ENCODE measurements at places on chromosomes 7 and 10. TPM values are rescaled to one million over a fixed set of nuclear protein-coding genes. Genes with fewer than 3 reads are reported as not detected.
A peak's percentile ranks its signal among the peaks of the same experiment; 100 is the strongest.

GRCh38 chr10:123972481-123973401 lies 81.1 kb upstream of the CPXM2 start:
- DNase-seq = no peak
- H3K27ac ChIP-seq = no peak overlapping the region
- H3K4me1 ChIP-seq = no peaks in the 10 kb centered on the region

GRCh38 chr10:14382022-14382421 lies 51.3 kb upstream of the FRMD4A start:
- peaks cover 20% of the 10 kb centered on the region for H3K4me1 ChIP-seq
- H3K4me3 ChIP-seq = no peak overlapping the region
- H3K27me3 ChIP-seq = peaks cover 31% of the 10 kb centered on the region
- H3K36me3 ChIP-seq = no peaks in the 10 kb centered on the region
- H3K27ac ChIP-seq = no peak overlapping the region
- DNase-seq = peak; percentile 76

- no peak for DNase-seq
- no peaks in the 10 kb centered on the region for H3K4me1 ChIP-seq
- H3K36me3 ChIP-seq = no peaks in the 10 kb centered on the region
- H3K27ac ChIP-seq = no peak overlapping the region
- no peak overlapping the region for H3K4me3 ChIP-seq
Observed at GRCh38 chr7:15084368-15084767, 181.8 kb upstream of the DGKB start.

DNA sequence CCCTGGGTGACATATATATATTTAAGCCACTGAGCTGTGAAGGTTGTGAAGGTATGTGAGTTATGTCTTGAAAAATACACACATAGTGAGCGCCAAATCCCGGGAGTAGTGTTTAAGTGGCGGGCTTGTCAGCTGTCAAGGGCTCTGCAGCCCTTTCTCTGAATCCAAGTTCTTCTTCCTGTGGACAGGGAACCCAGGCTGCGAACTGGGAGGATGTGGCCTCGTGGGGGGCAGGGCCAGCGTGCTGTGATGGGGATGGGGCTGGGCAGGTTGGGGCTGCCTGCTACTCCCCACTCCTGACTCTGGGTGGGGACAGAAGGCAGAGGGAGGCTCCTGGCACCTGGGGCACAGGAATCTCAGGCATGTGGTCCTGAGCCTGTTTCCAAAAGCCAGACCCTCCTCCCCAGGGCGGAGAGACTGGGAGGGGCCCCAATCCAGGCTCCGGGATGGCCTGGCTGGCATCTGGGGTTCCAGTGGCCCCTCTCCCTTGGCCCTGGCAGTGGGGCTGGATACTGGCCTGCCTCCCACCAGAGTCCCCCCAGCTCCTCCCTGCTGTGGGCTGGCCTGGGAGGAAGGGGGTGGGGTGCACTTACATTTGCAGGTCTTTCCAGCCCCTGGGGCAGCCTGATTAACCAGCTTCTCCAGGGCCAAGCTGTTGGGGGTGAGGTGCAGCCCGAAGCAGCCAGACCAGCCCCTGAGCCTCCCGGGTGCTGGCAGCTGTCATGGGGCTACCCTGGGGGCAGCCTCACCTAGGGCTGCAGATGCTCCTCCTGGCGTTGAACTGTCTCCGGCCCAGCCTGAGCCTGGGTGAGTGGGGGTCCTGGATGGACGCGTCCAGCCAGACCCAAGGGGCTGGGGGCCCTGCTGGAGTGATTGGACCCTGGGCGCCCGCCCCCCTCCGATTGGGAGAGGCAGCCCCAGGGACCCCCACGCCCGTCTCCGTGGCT lies at the start of gene UPK3B:
Gene UPK3B (plus strand): TSS at position 622 of the 947 bp plus-strand sequence. CDS start 101 bp downstream, at position 723.
- DNase-seq = peak; percentile 66
- H3K36me3 ChIP-seq = peaks cover 2% of the 10 kb centered on the region
- no peak within 1 kb of the TSS for H3K4me3 ChIP-seq
- peaks cover 2% of the 10 kb centered on the region for H3K4me1 ChIP-seq
- H3K27ac ChIP-seq = no peak within 1 kb of the TSS
- no peaks in the 10 kb centered on the region for H3K27me3 ChIP-seq

DNA sequence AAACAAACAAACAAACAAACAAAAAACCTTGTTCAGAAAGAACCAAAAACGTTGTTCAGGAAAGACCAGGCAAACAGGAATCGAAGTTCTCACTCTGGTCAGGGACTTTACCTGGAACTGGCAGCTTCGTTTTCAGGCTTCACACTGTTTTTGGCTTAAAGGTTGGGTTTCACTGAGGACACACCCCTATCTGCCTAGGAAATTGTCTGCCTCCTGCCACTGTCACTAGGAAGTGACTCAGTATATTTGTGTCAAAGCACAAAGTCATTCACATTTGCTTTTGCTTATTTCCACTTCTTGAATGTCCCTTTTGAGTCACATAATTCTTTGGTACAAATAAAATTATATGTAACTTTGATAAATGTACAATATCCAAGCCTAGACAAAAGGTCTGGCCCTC lies 37.9 kb downstream of the PNLIPRP3 start:
- H3K27me3 ChIP-seq = no peaks in the 10 kb centered on the region
- no peak overlapping the region for H3K4me3 ChIP-seq
- H3K27ac ChIP-seq = no peak overlapping the region
- H3K36me3 ChIP-seq = no peaks in the 10 kb centered on the region

DNA sequence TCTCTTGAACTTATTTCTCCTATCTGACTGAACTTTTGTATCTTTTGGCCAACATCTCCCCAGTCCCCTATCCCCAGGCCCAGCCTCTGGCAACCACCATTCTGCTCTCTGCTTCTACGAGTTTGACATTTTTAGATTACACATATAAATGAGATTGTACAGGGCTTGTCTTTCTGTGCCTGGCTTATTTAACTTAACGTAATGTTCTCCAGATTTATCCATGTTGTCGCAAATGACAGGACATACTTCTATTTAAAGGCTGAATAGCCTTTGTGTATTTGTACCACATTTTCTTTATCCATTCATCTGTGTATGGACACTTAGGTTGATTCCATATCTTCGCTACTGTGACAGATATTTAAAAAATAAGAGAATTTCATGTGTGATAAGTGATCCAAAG lies 98.6 kb downstream of the LSMEM1 start:
- H3K4me3 ChIP-seq = no peak overlapping the region
- no peaks in the 10 kb centered on the region for H3K27me3 ChIP-seq
- no peak overlapping the region for H3K27ac ChIP-seq

The PTF1A gene
- not detected for total RNA-seq

DNA sequence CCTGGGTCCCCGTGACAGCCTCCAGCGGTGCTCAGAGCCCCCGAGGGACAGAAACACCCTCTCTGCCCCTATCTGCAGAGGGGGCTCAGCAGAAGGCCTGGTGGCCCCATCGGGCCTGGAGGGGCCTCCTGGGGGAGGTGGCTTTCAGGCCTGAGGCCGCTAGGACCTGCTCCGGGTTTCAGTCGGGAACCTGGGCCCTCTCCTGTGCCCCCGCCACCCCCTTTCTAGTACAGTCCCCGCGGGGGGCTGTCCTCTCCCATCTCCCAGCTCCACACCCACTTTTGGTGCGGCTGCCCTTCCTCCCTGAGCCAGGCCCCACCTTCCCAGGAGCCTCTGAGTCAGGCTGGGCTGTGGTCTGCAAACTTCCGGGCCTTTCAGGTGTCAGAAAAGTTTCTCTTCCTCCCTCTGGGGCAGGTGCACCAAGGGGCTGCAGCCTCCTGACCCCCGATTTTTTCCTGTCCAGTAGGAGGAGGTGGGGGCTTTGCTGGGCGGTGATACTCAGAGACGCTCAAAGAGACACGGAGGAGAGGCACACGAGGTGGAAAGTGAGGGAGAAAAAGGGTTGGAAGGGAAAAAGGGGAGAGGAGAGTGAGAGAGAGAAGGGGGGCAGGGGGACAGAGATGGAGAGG lies 692 bp downstream of the CARD11 start:
- peaks cover 40% of the 10 kb centered on the region for H3K4me1 ChIP-seq
- peaks cover 30% of the 10 kb centered on the region for H3K36me3 ChIP-seq
- DNase-seq = peak; percentile 91
- H3K4me3 ChIP-seq = peak overlapping the region; percentile 96
- H3K27me3 ChIP-seq = no peaks in the 10 kb centered on the region

DNA sequence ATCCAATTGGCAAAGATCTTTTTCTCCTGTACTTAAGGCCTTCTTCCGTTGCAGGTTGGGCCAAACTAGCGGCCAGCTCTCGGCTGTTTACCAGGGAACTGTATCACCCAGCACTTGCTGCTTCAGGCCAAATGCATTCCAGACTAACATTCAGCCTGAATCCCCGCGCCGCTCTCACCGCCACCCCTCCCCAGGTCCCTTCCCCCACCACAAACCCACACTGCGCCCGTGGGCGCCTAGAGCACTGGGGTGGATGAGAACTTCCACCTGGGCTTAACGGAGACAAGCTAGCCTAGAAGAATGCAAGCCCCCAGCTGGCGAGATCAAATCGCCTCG lies 676 bp downstream of the TCAF1 start:
- H3K4me3 ChIP-seq = peak overlapping the region; percentile 91
- H3K4me1 ChIP-seq = peaks cover 23% of the 10 kb centered on the region
- no peak for DNase-seq
- H3K36me3 ChIP-seq = no peaks in the 10 kb centered on the region
- H3K27ac ChIP-seq = peak overlapping the region; percentile 89

GRCh38 chr7:114783508-114783907 lies 138.4 kb upstream of the MDFIC start:
- DNase-seq = peak; percentile 49
- H3K4me3 ChIP-seq = peak overlapping the region; percentile 6
- H3K4me1 ChIP-seq = peaks cover 24% of the 10 kb centered on the region
- H3K27ac ChIP-seq = peak overlapping the region; percentile 85

The SKIDA1 gene
- total RNA-seq = 0.02 TPM

- no peaks in the 10 kb centered on the region for H3K27me3 ChIP-seq
- H3K27ac ChIP-seq = no peak overlapping the region
Observed at GRCh38 chr7:13414661-13415107, 574.8 kb downstream of the ETV1 start.

The HTR5A gene
- total RNA-seq = not detected

The ATP6V0A4 gene
- not detected for total RNA-seq

DNA sequence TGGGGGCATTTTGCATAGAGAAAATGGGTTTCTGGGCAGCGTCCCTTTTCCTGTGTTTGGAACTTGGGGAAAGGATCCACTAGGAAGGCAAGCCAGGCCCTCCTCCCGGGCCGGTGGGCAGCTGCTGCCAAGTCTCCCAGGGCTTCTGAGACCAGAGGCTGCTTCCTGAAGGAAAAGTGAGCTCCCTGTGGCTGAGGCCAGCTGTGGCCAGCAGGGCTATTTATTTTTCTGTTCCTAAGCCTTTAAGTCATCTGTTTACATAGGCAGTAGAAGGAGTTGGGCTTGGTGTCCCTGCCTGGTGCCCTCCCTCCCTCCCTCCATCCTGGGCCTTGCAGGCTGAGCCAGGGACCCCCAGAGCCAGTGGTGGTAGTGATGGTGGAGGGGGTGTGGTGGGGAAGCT lies 70.5 kb upstream of the COL13A1 start:
- no peak overlapping the region for H3K27ac ChIP-seq
- peaks cover 8% of the 10 kb centered on the region for H3K27me3 ChIP-seq
- H3K4me3 ChIP-seq = no peak overlapping the region
- DNase-seq = no peak
- H3K4me1 ChIP-seq = peaks cover 27% of the 10 kb centered on the region

- H3K27ac ChIP-seq = no peak overlapping the region
- no peak overlapping the region for H3K4me3 ChIP-seq
- H3K36me3 ChIP-seq = no peaks in the 10 kb centered on the region
- H3K4me1 ChIP-seq = no peaks in the 10 kb centered on the region
- no peak for DNase-seq
Observed at GRCh38 chr7:34156336-34156735, 251.0 kb downstream of the BMPER start.
